SHP77 treated with DMSO at 0.1 percent for 48 hours (cell line): ENCODE measurements at places on chromosomes 1 and 21.

DNA sequence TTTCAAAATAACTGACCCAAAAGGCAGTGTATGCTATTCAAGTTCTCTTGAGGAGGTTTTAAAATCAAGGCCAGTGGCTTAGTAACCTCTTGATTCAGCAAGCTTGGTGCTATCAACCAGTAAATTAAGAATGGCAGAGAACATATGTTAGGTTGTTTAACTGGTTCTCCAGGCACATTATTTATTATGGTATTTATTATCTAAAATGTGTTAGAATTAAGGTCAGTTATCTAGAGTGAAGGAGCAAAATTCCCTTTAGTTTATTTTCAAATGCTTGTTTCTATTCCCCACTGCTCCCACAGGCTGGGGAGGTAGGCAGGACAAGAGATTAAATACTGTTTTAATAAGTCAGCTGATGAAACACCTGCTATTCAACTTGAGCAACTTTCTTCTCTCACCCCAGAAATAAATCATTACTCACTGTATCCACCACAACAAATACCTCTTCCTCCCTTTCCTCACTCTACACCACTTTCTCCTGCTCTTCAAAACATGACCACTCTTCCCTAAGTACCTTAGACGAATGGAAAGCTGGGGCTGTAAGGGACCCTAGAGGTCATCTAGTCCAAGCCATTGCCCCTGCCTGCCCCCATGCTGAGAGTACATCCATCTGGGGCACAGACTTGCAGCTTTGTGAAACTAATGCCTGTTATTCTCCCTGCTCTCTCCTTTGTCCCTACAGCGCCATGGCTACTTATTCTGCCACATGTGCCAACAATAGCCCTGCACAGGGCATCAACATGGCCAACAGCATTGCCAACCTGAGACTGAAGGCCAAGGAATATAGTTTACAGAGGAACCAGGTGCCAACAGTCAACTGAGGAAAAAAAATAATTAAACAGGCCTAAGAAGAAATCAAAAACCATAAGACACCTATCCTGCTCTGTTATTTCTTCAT is 71.7 kb downstream of the PRRX1 start:
- DNase-seq, result no peak

- no peak for DNase-seq
These were observed 19.1 kb upstream of the ANGPTL7 start for GRCh38 chr1:11170102-11170501.

DNA sequence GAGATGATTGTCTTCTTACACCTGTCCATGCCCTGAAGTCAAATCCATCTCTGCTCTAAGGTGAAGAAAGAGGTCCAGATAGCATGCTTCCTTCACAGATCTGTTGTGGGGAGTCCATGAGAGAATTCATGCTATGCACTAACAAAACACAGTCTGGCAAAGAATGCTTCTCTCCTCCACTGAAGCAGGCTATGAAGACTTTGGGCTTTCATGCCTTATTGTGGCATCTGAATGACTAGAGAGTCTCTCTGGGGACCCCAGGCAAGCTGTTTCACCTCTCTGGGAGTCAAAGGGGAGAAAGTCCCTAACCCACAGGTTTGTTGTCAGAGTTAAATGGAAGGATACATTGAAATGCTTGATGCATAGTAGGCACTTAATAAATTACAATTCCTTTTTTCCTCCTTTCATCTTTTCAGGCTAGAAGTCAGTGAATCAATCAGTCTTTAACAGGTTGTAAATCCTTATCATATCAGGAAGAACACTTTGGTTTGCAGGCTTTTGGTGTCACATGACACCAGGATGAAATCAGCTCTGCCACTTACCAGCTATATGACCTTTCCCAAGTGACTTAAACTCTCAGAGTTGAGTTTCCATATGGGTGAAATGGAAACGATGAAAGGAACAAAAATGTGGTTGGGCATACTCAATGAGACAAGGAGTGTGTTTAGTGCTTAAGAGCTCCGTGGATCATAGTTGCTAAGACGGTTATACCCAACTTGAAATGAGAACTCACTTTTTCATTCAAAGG is 200.1 kb upstream of the DAB1 start:
- no peak for DNase-seq

GRCh38 chr1:31244326-31244725 is 4.6 kb upstream of the NKAIN1 start:
- no peak for DNase-seq

GRCh38 chr1:6967431-6968111 is 182.3 kb downstream of the CAMTA1 start:
- DNase-seq, result no peak

- DNase-seq, result no peak
These were observed 80.0 kb upstream of the HP1BP3 start for GRCh38 chr1:20867062-20867461.

DNA sequence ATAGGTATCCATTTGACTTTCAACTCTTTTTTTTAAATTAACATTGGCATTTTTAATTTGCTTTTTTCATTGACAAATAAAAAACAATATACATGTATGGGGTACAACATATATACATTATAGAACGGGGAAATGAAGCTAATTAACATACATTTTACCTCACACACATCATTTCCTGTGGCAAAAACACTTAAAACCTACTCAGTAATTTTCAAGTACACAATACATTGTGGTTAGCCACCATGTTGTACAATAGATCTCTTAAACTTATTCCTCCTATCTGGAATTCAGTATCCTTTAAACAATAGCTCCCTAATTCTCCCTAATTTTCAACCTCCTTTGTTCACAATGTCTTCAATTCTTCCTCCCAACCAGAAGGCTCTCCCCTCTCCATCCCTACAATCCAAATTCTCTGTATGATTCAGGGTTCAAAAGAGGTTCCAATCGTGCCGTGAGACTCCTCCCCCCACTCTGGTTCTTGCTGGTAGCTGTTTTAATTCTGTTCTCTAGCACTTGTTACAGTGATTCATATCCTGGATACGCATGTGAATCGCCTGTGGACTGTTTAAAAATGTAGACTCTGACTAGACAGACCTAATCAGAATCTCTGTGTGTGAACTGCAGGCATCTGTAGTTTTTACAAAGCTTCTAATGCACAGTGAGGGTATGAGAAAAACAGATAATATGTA is 87.6 kb upstream of the DUSP10 start:
- DNase-seq, result no peak

DNA sequence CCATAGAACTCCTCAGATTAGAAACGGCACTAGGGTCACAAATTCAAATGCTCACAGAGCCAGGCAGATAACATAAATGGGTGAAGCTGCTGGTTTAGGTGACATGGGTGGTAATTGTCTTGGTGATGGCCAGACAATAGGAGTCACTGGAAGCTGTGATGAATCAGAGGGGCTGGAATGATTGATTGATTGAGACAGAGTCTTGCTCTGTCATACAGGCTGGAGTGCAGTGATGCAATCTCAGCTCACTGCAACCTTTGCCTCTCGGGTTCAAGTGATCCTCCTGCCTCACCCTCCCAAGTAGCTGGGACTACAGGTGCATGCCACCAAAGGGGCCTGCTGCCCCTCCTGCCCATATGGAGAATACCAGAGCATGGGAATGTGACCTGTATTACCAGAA is 63.0 kb downstream of the HIVEP3 start:
- no peak for DNase-seq

GRCh38 chr1:32179193-32179442 is 357 bp upstream of the TXLNA start:
- no peak for DNase-seq

GRCh38 chr1:108502624-108503023 is 52.5 kb downstream of the NBPF6 start:
- no peak for DNase-seq

GRCh38 chr1:12407050-12407961 is 177.5 kb downstream of the VPS13D start:
- no peak for DNase-seq

DNA sequence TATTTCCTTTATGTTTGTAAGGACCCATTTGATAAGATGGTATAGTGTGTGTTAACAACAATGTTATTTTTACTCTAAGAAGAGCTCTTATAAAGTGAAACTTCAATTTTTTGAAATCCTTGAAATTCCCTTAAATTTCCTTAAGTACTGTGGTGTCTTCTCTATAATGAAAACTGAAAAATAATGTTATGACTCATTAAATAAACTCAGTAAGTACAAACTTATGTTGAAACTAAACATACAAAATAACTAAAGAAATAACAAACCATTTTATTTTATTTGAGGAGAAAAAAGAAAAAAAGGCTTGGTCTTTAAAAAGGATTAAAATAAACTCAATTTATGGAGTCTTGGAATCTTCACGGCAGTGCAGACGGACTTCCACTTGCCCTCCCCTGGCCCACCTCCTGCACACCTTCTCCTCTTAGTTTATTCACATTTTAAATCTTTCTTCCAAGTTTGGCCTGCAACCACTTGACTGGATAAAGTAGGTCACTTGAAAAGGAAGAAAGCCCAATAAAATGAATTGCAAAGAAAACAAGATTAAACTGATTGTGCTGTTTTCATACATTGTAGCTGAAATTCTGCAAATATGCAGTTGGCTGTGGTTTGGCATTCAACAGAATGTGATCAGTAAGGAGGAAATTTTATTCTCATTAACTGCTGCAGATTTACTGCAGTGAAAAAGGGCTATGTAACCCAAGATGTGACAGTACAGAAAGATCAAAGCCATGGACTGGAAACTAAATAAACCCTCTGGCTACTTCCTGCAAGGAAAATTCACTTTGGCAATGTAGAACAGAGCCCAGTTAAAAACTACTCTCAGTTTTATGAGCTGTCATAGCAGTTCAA is 48.5 kb upstream of the SCYL3 start:
- DNase-seq, result no peak

DNA sequence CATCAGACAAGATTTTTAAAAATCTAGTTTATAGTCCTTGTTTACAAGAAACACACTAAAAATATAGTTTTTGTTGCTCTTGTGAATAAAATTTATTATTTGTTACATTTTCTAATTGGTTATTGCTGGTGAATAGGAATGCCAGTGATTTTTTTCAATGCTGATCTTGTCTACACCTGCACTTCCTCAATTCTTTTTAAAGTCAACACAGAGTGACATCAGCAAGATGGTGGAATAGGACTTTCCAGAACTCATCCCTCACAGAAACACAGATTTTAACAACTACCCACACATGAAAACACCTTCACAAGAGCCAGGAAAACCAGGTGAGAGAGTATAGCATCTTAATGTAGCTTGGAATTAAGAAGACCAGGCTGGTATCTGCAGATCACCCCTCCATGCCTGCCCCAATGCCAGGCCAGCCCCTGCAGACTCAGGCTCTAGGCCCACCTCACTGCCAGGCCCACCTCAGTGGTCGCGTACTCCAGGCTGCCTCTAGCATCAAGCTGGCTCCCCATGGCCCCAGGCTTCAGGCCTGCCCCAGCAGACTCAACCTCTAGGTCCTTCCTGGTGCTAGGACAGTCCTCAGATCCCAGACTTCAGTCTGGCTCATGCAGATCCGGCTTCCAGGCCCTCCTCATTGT is 117.6 kb downstream of the WDR3 start:
- DNase-seq, result no peak

- no peak for DNase-seq
These were observed 18.8 kb downstream of the C1orf52 start for GRCh38 chr1:85240643-85241042.

GRCh38 chr1:93784538-93784937 is 94.5 kb downstream of the DNTTIP2 start:
- no peak for DNase-seq

- DNase-seq, result no peak
These were observed 1.7 kb downstream of the EPHA2 start for GRCh38 chr1:16153999-16154673.

DNA sequence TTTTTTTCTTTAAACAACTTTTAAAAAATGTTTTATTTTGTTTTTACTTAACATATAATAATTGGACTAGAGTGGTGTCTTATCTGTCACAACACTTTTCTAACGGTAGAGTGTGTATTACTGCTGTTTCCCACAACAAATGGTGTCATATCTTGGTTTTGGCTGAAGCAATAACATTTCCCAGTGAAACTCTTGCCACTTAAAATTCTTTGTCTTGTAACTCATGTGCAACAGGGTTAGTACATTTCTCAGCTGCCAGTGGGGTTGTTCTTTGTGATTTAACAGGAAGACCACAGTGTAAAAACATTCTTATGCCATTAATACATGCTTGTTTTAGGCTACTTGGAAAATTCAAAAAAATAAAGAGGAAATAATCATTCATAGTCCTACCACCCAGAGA is 43.5 kb downstream of the ALPL start:
- DNase-seq, result no peak

- peak; percentile 59 for DNase-seq
These were observed 69.8 kb upstream of the DIRAS3 start for GRCh38 chr1:68120136-68120791.

- DNase-seq, result no peak
These were observed 186.7 kb upstream of the NFIA start for GRCh38 chr1:60895701-60896100.

- no peak for DNase-seq
These were observed 553 bp downstream of the TTC3 start for GRCh38 chr21:37073417-37074196.

DNA sequence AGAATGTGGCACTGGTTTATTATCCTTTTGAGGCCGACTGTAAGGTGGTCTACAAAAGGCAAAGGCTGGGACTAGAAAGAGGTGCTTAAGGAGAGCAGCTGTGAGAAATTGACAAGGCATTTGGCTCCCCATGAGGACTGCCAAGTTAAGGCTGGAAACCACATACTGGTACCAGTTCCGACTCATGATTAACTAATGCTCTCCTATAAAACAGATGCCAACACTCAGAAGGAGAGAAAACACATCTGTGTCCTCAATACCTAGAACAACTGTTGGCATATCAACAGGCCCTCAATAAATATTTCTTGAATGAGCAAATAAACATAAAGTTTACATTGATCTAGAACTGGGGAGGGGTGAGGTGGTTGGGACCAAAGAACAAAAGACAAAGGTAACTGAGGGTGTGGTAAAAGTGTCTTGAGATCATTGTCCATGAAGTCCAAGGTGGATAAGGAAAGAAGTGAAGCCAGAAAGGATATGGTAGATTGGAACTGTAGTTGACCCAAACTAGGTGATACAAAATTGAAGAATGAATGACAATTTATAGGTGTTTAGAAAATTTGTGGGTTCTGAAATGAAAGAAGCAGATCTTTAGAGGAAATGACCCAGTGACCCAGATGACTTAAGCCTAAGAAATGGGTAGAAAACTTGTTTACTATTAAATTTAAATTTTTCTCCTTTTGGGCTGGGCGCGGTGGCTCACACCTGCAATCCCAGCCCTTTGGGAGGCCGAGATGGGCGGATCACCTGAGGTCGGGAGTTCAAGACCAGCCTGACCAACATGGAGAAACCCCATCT is 16.9 kb upstream of the MCL1 start:
- no peak for DNase-seq

GRCh38 chr1:212669102-212669501 is 30.5 kb downstream of the BATF3 start:
- no peak for DNase-seq

GRCh38 chr1:226050133-226050532 is 12.4 kb upstream of the H3-3A start:
- DNase-seq, result no peak

DNA sequence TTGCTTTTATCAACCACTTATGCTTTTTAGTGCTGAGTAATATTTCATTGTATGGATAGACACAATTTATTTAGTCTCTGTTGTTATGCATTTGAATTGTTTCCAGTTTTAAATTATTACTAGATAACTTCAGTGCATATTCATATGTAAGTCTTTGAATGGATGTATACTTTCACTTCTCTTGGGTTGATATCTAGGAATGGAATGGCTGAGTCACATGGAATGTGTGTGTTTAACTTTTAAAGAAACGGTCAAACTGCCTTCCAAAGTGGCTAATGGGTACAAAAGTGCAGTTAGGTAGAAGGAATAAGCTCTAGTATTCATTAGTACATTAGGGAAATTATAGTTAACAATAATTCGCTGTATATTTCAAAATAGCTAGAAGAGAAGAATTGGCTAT is 82.4 kb downstream of the NPHS2 start:
- DNase-seq, result no peak
